Endothelial cell of umbilical vein (primary cell): ENCODE measurements at places on chromosomes 6 and 20. TPM values are rescaled to one million over a fixed set of nuclear protein-coding genes. Genes with fewer than 3 reads are reported as not detected.
A peak's percentile ranks its signal among the peaks of the same experiment; 100 is the strongest.

The POM121L2 gene
- not detected in 2 replicates for total RNA-seq

GRCh38 chr20:54204063-54204462 lies 3.8 kb upstream of the PFDN4 start:
- DNase-seq: no peak

DNA sequence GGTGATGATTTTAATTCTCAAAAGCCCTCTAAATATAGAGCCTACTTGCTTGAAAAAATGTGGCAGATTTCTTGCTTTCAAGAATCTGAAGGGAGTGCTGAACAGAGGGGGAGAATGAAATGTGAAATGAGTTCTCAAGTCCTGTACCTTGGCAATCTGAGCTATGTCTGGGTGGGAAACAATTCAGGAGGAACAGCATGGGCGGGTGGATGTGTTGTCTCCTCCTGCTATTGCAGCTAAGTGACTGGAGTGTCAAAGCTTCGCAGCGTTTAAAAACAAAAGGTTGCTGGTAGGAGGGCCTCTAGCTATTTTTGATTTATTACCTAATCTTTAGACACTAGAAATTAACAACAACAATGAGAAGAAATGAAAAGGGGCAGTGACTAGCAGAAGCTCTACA lies 102.5 kb upstream of the ARG1 start:
- DNase-seq: no peak

DNA sequence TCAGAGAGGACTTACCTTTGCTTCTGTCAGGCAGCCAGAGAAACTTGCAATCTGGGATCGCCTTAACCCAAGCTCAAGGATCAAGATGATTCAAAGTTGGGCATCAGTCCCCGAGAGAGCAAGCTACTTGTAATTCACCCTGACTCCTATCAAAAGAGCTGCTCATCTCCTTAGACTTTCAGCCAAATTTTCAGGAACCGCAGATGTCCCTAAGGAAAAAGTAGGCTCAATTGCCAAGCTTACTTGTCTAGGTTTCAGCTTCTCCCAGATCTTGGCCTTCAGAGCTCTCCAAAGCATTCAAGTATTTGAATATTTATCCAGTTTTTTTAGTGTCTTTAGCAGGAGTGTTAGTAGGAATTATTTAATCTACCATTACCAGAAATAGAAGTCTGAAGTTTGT lies 434.1 kb upstream of the MMS22L start:
- no peak for DNase-seq

The SLC22A1 gene
- total RNA-seq: not detected in 2 replicates

The LBP gene
- not detected in 2 replicates for total RNA-seq

DNA sequence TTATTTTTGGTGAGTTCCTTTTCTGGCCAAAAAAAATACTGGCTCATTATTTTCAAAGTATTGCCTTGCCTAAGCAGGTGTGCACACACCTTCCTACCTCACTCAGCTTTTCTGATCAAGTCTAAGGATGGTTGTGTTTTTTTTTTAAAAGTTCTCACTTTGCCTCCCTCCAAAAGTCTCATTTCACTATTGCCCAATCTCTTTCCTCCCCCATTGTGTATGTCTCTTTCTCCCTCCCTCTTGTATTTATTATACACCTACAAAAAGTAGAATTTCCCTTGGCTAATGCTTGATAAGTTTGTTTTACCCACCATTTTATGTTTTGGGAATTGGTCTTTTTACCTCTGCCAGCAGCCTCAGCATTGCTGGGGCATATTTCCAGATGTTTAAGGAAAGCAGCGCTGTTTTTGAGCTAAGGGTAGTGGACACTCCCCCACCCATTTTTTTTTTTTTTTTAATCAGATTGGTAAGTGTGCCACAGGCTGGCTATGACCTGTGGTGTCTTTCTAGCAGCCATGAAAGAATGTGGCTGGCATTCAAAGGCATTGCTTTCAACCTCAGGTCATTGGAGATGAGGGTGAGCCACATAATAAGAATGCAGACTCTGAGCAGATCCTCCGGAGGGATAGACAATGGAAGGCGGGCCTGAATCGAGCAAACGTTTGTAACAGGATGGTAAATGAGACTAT lies 668.6 kb downstream of the UTRN start:
- DNase-seq: no peak

The ENPP4 gene
- 3.9 and 4.5 TPM in 2 replicates for total RNA-seq

The COL19A1 gene
- total RNA-seq: not detected in 2 replicates

DNA sequence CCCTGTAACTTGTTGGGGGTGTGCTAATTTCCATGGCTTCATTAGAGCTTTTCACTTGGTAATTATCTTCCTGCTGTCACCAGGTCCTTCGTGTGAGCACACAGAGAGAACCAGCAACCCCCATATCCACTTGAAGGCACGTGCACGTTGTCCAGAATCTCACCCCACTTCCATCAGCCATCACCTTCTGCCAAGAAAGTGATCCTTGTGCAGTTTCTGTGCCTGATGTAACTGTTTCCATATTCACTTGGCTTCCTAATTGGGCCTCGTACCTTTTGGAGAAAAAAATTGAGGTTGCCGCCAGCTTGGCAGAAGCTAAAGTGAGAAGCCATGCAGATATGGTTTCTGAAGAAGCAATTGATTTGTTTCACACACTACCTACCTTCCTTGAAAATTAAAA lies 153.7 kb upstream of the TSHZ2 start:
- no peak for DNase-seq

DNA sequence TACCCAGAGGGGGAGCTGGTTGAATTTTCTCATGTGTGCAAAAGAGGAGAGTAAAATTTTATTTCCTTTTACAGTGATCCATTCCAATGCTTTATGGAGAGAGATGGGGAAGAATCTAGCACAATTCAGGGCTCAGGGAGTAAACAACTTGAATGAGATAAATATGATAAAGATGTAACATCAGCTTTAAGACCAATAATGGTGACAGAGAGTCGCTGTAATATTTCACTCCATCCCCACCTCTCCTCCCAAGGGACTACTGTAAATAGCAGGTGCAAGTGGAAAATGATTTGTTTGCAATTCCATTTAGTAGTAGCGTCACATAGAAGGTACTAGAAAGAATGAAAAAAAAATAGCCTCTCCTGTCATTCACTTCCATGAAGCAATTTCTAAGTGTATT lies 4.8 kb downstream of the CRISP3 start:
- DNase-seq: no peak

- no peak for DNase-seq
Measured at GRCh38 chr6:71279321-71279720, 9.3 kb upstream of the OGFRL1 start.

GRCh38 chr20:36604952-36605398 lies 604 bp upstream of the RAB5IF start:
- no peak for DNase-seq

The SLC17A2 gene
- not detected in 2 replicates for total RNA-seq

GRCh38 chr6:129696843-129697242 lies 13.1 kb downstream of the ARHGAP18 start:
- no peak for DNase-seq

The APCDD1L gene
- total RNA-seq: 0.88 and 1.4 TPM in 2 replicates

The GGTLC1 gene
- total RNA-seq: not detected in 2 replicates

GRCh38 chr20:3846378-3846739 lies 275 bp upstream of the MAVS start:
- no peak for DNase-seq

- peak; percentile 34 for DNase-seq
Measured at GRCh38 chr6:52574709-52575501, 2.0 kb downstream of the TRAM2 start.

GRCh38 chr6:111573131-111573883 lies 32.4 kb downstream of the TRAF3IP2 start:
- DNase-seq: no peak

The CASS4 gene
- not detected in 2 replicates for total RNA-seq
